ENCODE measurements at places on chromosomes 2 and 18.

DNA sequence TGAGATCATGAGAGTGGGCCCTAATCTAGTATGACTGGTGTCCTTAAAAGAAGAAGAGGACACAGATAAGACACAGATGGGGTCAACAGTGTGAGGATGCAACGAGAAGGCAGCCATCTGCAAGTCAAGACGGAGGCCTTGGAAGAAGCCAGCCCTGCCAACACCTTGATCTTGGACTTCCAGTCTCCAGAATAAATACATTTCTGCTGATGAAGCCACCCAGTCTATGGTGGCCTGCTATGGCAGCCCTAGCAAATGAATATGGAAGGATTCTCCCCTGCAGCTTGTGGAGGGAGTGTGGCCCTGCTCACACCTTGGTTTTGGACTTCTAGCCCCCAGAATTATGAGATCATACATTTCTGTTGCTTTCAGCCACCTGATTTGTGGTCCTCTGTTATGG is 12.3 kb downstream of the CTIF start:
- DNase-seq = no peak

GRCh38 chr2:109066917-109067597 is 61.9 kb upstream of the SH3RF3 start:
- DNase-seq = no peak

GRCh38 chr18:76121011-76121410 is 374.0 kb downstream of the ZNF516 start:
- DNase-seq = no peak

DNA sequence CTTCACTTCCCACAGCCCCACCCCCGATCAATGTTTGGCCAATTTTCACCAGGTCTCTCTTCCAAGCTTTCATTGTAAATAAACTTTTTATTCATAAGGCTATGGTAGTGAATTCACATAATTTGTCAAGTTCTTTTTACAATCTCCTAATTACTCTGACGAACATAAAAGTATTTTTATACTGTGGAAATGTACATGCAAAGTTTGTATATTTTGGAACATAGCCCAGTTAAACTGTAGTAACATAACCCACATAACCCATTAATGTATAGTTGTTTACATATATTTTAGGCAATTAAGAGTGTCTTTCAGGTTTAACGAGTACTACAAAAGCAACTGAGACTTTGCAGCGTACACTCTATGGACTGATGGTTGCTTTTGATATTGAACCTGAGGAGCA is 228.3 kb upstream of the ERBB4 start:
- no peak for DNase-seq

DNA sequence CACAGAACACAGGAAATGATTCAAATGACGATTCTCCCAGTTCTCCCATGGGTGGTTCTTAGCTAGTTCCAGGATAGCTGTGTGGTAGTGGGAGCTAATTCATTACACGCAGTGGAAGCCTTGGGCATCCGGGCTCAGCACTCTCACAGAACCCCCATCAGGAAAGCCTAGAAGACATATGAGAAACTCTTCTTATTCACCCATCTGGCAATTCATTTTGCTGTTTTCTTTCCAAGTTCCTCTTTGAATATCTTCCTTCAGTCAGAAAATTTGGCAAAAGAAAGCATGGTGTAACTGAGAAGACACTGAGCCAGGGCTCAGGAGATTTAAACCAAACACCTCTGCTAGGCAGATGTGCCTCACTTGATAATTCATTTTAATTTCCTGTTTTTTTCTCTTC is 85.2 kb upstream of the FN1 start:
- no peak for DNase-seq

All from SIG-M5 (cell line).